Testis (tissue), 5 donors: ENCODE measurements at places on chromosomes 4 and X.
A peak's percentile ranks its signal among the peaks of the same experiment; 100 is the strongest.

DNA sequence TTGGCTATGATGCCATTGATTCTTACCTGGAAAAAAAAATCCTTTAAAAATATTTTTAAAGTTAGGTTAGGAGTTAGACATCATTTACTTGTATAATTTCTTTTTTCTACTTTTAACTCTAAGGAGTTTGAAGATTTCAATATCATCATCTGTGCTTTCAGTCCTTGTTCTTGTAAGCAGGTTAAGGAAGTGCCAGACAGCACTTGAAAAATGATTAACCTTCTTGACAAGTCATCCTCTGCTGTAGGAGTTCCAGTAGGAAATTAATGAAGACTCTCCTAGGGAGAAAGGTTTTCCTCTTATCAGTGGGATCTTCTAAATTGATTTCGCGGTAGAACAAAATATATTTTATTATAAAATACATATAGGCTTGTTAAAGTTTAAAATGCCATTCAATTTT is 29.1 kb upstream of the ANAPC4 start:
- no peak for DNase-seq

GRCh38 chrX:13167481-13168231 is 123.2 kb upstream of the FAM9C start:
- DNase-seq = no peak

- DNase-seq = peak; percentile 52
Observed at GRCh38 chr4:8393593-8394038, 46.9 kb downstream of the ACOX3 start.

DNA sequence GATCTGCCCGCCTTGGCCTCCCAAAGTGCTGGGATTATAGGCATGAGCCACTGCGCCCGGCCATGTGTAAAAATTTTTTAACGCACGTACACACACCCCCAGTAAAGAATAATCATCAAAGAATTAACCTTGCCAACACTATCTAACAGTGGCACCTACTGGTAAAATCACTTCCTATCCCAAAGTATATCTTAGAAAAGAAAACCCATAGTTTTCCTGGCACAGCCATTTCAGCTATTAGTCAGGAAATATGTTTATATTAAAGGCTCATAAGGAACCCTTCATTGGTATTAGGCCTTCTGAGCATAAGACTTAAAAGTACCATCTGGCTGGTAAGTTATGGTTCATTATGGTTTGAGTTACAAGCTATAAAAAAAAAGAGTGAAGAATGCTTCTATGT is 14.1 kb downstream of the S100G start:
- no peak for DNase-seq

DNA sequence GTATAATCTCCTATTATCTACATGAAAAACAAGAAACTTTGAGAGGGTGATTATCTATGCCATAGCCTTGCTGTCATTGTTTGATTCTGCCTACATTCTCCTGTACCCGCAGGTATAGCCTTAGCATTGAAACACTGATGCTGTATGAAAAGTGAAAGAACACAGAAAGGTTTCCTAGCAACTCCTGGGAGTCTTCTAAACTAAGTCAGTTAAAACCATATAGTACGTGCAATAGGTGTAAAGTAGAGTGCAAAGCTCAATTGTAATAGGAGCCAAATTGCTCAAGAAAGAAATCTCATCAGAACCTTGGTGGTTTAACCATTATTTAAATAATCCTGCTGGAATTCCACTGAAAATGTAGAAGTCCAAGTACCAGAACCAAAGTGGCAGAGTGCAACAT is 489.7 kb downstream of the PCDH10 start:
- DNase-seq = no peak

GRCh38 chr4:165208741-165209388 is 1.5 kb downstream of the KLHL2 start:
- DNase-seq = no peak

GRCh38 chr4:156515295-156515694 is 456.3 kb downstream of the PDGFC start:
- no peak for DNase-seq

DNA sequence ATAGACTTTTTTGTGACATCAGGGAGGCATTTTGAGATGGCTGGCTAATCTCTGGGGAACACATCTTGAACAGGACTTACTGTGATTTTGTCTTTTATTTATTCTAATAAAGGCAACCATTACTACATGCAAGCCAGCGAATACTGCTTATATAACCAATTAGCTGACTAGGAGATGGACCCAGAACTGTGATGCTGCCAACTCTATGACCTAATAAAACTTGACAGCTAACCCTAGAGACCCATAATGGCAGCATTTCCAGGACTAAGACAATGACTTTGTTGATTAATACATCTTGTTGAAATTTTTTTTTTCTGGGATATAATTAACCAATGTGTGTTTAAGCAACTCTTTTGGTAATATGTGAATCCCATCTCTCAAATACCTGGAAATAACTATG is 584.6 kb downstream of the PRR32 start:
- DNase-seq = no peak
